ENCODE measurements at places on chromosomes 13 and 19.

- DNase-seq, result no peak
These were observed 10.0 kb downstream of the SLC5A5 start for GRCh38 chr19:17881701-17882100.

DNA sequence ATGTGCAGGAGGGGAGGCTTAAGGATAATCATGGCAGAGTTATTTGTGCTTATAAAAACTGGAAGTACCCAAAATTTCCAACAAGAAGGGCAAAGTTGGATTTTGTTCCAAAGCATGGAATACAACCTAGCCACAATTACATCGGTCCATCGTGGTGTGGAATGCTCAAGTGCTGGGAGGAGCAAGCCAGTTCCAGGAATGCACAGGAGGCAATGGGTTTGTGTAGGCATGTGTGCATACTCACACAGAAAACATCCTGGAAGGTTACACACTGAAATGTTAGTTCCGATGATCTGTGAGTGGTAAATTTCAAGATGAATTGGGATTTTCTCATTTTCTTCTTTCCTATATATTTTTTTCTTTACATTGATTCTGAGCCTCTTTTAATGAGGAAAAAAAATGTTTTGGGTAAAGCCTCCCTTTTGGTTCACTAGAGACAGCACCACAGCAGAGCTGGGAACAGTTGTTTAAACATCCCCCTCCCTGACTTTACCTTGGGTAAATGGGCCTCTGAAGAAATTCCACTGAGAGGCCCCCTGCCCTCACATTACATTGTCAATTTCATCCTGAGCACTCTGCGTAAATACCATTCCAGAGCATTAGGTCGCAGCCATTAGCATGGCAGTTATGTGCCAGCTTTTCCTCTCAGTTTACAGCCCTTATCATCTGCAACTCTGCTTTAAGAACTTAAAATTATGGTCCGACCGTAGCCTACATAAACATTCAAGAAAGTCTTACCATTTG lies 122.0 kb downstream of the UQCRFS1 start:
- no peak for DNase-seq

- DNase-seq, result no peak
These were observed 7.3 kb downstream of the IFNL3 start for GRCh38 chr19:39237200-39238184.

DNA sequence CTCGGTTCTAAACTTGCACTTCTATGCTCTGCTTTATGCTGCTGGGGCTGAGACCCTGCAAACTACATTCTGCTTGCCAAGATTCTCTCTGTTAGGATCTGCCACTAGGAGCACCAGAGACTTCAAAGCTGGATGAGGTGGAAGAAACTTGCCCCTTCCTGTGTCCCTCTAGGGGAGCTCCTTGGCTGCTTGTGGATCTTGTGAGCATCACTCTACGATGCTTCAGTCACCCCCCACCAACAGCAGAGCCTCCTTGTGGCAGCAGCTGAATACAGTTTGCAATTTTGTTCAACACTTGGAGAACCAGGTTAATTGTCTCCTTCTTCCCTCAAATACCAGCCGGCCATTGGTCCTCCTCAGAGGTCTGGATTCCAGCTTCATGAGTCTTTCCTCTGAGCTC lies 310.6 kb downstream of the FGF14 start:
- no peak for DNase-seq

DNA sequence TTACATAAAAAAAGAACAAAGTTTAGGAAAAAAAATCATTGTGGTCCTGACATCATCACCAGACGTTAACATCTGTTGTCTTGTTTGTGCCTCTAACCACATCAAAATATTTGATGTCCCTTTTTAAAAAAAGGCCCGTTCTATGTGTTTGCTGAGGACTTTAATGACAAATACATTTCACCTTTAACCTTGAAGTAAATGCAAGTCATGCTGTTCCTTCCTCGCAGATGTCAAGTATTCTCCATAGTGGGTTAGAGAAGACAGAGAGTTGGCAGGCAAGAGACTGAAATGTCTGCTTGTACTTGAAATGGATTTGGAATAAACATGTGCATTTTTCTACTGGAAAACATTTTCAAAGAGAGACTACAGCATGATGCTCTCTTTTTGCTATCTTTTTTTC lies 134.9 kb downstream of the FGF9 start:
- DNase-seq, result no peak

GRCh38 chr13:48977973-48978372 lies 2.3 kb downstream of the FNDC3A start:
- DNase-seq, result no peak

GRCh38 chr19:55586976-55587668 lies 6.5 kb upstream of the ZNF579 start:
- DNase-seq, result peak; percentile 67

- DNase-seq, result no peak
These were observed 526 bp downstream of the NFIX start for GRCh38 chr19:12995596-12996405.

GRCh38 chr13:61891401-61891800 lies 475.8 kb upstream of the PCDH20 start:
- DNase-seq, result no peak

DNA sequence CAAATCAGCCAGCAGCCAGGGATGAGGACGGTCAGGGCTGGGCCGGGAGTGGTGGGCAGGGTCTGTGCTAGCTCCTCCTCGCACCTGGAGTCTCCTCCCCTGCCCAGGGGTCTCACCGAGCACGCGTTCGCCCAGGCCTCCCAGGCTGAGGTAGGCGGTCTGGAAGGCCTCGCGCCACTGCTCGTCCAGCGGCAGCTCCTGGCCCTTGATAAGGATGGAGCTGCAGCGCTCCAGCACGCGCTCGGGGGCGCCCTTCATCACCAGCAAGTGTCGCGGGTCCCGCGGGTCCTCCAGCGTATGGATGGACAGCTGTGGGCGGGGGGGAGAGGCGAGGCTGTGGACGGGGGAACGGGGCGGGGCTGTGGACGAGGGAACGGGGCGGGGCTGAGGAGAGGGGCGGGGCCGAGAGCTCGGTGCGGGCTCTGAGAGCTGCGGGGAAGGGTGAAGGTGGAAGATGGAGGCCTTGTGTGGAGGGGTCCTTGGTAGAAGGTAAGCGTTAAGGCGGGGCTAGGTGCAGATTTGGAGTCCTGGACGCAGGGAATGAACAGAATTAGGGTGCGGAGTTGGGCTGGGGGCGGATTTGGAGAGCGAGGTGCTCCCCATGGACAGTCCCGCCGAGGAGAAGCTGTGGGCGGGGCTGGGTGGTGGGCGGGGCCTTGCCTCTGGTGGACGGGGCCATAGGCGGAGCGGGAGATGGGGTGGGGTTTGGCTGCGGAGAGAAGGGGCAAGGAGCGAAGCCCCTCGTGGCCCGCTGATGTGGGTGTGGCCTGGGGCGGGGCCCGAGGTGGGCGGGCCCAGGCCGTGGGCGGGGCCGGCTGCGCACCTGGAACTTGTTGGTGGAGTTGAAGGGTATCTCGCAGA lies 5.7 kb downstream of the ATP4A start:
- DNase-seq, result no peak

GRCh38 chr13:48443442-48444208 lies 30.7 kb upstream of the LPAR6 start:
- no peak for DNase-seq

DNA sequence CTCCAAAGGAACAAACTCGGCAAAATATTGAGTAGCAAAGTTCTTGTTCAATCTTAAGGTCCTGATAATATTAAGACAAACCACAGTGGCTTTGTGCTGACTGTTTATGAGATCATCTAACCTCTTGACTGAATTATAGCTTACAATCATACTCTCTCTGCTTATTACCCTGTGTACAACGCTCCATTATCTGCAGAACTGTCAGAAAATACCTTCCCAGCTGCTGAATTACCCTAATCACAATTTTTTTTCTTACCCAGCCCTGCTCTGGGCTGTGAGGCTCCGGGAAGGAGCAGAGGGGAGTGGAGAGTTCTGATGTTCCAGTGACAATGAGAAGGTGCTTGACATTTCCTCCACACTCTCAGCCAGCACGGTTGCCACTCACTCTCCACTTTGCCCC lies 64.8 kb downstream of the DCT start:
- DNase-seq, result no peak

GRCh38 chr13:51937320-51938290 lies 73.6 kb downstream of the ATP7B start:
- DNase-seq, result no peak

GRCh38 chr13:99362362-99362761 lies 55.2 kb upstream of the GPR183 start:
- DNase-seq, result no peak

GRCh38 chr13:76762721-76763120 lies 123.5 kb downstream of the KCTD12 start:
- no peak for DNase-seq

GRCh38 chr19:15378534-15379082 lies 979 bp downstream of the AKAP8 start:
- no peak for DNase-seq

- no peak for DNase-seq
These were observed 1.4 kb upstream of the PLIN4 start for GRCh38 chr19:4519521-4520277.
